ENCODE measurements at places on chromosomes 5 and 9.

DNA sequence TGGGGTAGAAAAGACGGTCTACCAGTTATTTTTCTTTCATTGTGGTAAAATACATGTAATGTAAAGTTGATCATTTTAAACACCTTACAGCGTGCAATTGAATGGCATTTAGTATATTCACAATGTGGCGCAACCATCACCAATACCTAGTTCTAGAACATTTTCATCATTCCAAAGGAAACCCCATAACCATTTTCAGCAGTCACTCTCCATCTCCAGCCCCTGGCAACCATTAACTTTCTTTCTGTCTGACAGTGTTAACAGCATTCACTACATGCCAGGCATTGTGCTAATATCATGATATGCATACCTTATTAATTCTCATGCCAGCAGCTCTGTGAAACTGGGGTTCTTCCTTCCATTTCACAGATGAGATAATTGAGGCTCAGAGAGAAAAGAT, 32.0 kb downstream of the PTGS1 start:
- DNase-seq: no peak

GRCh38 chr9:87497604-87498045, at the start of gene DAPK1:
Gene DAPK1 (plus strand): TSS chr9:87497867. CDS start chr9:87499078, 1,211 bp downstream.
- DNase-seq: no peak

GRCh38 chr9:19154135-19154612, 26.9 kb upstream of the PLIN2 start:
- no peak for DNase-seq

DNA sequence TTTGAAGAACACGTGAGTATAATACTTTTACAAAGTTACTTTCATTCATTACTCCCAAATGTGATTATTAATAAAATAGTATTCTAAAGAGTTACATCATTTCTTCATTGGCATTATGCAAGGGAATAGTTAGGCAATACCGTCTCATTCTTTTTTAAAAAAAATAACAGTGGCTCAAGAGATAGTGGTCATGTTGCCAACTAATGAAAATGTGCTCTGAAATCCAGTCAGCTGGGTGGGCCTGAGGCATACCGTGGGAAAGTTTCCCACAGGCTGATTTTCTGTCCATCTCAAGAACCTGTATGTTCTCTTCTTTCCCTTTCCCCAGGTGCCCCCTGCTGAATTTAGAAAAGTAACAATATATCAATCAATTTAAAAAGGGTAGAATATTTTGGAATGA, 40.8 kb upstream of the ROPN1L start:
- DNase-seq: no peak

DNA sequence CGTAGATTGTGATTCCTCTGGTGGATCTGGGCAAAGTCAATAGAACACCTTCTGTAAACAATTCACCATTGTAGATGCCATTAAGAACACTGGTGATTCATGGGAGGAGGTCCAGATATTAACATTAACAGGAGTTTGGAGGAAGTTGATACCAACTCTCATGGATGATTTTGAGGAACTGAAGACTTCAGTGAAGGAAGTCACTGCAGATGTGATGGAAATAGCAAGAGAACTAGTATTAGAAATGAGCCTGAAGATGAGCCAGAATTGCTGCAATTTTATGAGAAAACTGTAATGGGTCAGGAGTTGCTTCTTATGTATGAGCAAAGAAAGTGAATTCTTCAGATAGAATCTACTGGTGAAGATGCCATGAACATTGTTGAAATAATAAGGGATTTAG, 26.9 kb downstream of the TCERG1 start:
- DNase-seq: no peak

GRCh38 chr5:122713041-122713440, 61.8 kb upstream of the SNX2 start:
- DNase-seq: no peak

- DNase-seq: no peak
Measured at GRCh38 chr9:116175614-116176013, 22.0 kb downstream of the PAPPA start.

GRCh38 chr5:89120719-89121118, 237.7 kb upstream of the MEF2C start:
- DNase-seq: no peak

DNA sequence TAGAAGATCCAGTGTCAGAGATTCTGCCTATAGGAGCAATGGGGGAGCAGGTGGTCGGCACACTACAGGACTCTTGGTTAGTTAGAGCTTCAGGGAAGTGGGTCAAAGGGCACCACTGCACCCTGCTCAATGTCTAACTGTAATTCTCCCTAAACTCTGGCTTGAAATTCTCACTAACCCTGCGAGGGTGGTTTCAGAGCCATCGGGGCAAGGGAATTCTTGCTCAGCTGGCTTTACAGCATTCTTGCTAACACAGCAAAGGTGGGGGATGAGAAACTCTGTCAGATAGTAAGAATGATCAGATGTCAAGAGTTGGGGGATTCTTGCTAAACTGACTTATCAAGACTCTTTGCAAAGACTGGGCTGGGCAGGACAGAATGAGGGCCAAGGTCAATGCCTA, 4.7 kb upstream of the ZNF354C start:
- no peak for DNase-seq

DNA sequence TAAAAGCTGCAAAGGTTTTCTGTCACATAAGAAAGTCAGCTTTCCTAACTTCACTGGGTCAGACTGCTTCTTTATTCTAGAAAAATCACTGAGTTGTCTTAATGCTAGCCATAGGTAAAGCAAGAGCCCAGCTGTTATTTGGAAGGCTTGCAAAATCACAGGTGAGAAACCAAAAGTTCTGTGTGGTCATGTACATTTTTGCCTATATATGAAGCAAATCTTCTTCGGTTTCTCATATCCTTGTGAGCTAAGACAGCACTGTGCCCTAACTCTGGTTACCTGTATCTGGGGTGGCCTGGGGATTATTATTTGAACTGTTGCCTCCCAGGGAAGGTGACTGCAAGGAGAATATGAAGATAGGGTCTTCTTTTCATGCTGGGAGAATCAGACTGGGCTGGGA, 444.9 kb upstream of the CLINT1 start:
- no peak for DNase-seq

GRCh38 chr5:83776437-83777031, 55.9 kb upstream of the HAPLN1 start:
- DNase-seq: no peak

- no peak for DNase-seq
Measured at GRCh38 chr9:116697887-116698286, 10.8 kb downstream of the TRIM32 start.

GRCh38 chr9:84570482-84571154, 98.9 kb upstream of the NTRK2 start:
- DNase-seq: no peak

DNA sequence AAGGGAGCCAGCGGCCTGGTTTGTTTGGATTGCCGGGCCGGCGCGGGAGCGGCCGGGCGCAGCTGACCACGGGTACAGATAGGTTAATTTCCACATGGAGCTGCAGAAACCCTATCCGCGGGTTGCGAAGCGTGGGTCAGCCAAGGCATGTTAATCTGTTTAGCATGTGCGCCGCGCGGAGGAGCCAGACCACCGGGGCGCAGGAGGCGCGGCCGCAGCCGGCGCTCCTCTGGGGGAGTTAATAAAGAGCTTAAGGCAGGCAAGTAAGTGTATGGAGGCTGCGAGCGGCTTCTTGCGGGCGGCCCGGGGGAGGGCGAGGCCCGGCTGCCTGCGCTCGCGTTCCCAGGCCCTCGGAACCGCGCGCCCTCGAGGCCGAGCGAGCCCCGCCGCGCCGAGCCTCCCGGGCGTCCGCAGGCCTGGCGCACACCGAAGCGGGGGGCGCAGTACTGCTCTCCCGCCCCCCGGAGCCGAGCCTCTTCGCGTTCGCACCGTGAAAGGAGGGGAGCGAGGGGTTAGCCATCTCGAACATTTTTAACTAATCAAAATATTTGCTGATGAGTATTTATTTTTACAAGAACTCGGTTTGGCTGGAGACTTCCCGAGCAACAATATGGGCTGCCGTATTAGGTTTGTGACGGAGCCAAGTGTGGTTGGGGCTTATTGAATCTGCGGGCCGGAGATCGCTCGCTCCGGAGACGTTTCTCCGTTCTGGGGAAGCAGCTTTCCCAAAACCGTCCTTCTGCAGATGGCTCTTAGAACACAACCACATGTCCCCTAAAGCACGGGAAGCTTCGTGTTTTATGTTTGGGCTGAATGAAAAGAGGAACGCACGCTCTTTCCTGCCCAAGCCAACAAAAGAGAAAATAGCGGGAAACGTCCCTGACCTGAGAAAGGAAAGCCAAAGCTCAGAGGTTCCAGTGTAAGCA, 28.8 kb downstream of the FOXD1 start:
- DNase-seq: no peak

GRCh38 chr5:34676416-34676815, 20.3 kb downstream of the RAI14 start:
- no peak for DNase-seq

GRCh38 chr5:50435168-50435567, 5.9 kb downstream of the EMB start:
- DNase-seq: no peak

- DNase-seq: no peak
Measured at GRCh38 chr5:112397690-112398089, 21.4 kb downstream of the EPB41L4A start.

- DNase-seq: no peak
Measured at GRCh38 chr5:154198611-154199230, 8.2 kb downstream of the GALNT10 start.

GRCh38 chr9:127015921-127016512, 101.4 kb downstream of the RALGPS1 start:
- DNase-seq: no peak

DNA sequence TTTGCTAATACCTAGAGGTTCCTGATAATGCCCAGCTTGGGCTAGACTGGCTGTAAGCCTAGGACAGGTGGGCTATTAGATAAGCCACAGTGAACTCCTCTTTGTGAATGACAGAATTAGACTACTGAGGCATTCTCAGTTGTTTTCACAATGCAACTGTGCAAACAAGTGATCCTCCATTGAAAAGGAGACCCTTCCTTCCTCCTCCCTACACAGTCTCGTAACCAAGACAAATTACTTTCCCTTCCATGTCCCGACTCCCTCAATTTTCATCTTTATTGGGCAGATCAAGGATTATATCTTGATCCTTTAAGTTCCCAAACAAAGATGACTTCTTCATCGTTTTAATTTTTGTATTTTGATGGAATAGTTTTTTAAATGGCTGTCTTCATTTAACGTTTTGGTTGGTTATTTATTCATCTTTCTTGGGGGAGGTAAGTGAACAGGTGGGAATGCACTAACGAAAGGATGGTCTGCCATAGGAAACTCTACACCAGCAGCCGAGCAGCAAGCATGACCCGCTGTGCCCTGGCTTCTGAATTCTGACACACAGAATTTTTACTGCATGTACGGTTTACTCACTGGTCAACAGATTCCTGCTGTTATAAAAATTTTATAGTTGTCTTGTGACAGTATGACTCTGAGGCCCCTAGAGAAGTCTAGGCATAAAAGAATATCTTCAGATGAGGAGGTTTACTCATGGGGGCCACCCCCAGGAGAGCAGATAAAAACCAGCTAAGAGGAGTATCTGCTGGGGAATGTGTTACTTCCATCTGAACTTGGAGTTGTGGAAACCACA, 137.5 kb upstream of the TUT7 start:
- DNase-seq: no peak

- no peak for DNase-seq
Measured at GRCh38 chr9:81574405-81574804, 114.9 kb downstream of the TLE1 start.

DNA sequence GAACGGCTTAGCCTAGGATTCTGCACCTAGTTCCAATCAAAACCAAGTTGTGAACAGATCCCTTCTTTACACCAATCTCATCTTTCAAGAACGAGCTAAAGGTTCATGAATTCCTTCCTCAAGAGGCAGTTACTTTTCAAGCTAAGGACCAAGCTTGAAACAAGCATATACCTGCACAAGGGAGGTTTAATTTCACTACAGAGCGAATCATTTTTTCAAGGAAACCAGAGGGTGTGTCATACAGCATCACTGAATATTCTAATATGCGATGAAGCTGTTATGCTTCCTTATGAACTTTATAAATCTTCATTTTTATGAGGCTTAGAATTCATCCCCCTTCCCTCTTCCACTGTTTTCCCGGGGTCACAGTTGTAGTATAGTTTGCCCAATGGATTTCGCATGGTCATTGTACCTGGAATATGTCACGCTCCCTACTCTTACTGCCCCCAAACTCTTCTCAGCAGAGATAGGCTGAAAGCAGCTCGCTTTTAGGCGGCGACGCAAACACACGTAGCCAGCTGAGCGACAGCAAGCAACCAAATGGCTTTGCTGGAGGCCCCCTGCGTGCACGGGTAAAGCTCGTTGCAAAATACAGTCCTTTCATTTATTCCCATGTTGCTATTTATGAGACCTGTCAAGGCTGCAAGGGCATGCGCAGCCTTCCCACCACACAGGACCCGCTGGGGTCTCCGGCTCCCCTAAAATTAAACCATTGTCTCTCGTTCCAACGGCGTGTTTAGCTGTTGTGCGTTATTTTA, 832 bp downstream of the LMBRD2 start:
- no peak for DNase-seq

- no peak for DNase-seq
Measured at GRCh38 chr9:32554591-32554990, 2.2 kb upstream of the TOPORS start.

DNA sequence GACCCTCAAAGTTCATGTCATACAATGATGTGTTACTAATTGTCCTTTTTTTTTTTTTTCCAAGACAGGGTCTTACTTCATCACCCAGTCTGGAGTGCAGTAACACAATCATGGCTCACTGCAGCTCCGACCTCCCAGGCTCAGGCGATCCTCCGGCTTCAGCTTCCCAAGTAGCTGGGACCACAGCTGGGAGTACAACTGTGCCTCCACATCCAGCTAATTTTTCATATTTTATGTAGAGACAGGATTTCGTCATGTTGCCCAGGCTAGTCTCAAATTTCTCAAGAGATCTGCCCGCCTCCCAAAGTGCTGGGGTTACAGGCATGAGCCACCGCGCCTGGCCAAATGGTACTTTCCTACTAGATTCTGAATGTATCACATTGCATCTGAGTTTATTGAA, 49.4 kb upstream of the EBF1 start:
- no peak for DNase-seq

GRCh38 chr5:90096415-90097081, 313.0 kb downstream of the CETN3 start:
- no peak for DNase-seq

DNA sequence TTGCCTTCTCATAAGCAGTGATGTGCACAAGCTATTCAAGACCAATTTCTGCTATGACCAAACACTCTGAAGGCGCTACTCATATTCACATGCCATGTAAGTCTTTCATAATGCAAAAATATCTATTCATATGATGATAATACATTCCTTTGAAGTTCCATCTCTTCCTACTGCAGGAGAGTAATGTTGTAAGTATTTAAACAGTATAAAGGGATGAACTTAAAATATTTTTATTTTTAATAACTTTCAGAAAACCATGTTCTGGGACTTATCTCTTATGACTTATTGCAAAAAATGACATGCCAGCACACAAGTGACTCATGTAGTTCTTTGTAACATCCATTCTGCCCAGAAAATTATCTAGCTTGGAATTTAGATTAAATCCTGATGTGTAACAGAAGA, 376.4 kb downstream of the KCTD16 start:
- no peak for DNase-seq

DNA sequence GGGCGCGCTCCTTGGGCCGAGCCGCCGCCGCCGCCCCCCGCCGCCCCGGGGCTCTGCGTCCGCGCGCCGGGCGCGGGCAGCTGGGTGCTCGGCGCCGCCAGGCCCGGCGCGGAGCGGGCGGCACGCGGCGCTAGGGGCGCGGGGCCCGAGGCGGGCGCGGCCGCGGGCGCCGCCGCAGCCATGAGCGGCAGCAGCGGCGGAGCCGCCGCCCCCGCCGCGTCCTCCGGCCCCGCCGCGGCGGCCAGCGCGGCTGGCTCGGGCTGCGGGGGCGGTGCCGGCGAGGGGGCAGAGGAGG, 351 bp downstream of the TRIO start:
- no peak for DNase-seq

Measured in activated CD4-positive, alpha-beta T cell treated with anti-CD3 and anti-CD28 coated beads for 24 hours (primary cell).